ENCODE measurements at places on chromosomes 4 and X. TPM values are rescaled to one million over a fixed set of nuclear protein-coding genes. Genes with fewer than 3 reads are reported as not detected.

GRCh38 chr4:155025762-155026457, 182.5 kb upstream of the NPY2R start:
- DNase-seq: peak; percentile 63

NXF2B gene
- total RNA-seq: not detected

DNA sequence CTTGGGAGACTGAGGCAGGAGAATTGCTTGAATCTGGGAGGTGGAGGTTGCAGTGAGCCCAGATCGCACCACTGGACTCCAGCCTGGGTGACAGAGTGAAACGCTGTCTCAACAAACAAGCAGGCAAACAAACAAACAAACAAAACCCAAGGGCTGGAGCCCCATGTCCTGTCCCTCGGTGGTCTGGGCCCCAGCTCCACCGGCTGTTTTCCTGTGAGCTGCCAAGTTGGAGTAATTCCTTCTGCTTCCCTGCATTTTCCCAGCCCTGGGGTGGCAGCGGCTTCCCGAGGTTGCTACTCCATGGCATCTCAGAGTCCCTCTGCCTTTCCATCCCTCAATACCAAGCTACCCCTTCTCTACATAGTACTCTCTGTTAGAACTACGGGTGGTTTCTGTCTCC, 43.2 kb downstream of the RGS12 start:
- DNase-seq: no peak

ASB11 gene
- total RNA-seq: not detected

DNA sequence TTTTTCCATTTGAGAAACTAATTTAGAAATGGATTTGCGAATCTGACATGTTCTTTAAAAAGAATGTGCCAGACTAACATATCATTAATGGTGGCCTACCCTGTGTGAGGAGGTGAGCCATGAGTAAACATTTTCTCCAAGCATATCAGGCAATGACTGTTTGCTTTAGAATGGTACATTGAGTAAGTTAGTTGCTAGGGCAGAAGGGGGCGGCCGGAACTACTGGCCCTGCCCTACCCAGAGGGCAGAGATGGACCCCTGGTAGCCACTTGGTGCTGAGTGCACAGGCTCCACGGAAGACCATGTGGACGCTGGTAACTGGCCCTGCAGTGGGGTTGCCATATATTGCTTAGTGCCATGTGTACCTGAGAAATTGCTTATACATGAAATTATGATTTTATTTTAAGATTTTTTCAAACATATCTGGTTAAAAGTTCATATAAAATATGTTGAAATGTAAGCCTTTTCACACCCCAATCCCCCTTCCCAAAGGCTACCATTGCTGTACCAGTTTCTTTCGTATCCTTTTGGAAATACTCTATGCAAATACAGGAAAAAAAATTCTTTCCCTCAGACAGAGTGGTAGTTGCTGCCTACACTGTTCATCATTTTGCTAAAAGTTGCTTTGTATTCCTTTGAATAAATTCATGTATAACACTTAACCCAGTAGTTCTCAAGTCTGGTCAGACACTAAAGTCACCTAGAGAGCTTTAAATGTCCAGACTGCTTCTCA, 8.8 kb downstream of the FNIP2 start:
- no peak for DNase-seq

DNA sequence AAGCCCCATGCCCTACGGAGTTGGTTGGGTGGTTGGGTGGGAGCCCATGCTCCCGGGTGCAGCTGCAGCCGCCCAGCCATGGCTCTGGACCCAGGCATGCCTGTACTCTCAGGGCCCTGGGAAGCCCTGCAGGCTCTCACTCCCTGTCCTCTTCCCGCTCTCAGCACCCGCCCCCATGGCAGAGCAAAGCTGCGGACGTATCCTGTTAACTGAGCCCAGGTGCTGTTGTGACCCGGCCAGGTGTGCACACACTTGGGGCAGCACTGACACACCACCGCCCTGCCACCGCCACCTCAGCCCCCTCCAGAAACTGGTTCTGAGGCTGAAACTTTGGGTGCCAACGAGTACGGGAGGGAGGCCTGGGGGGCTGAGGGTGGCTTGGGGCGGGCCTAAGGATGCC, 40.3 kb downstream of the PPM1K start:
- no peak for DNase-seq

ABLIM2 gene
- total RNA-seq: not detected

GRCh38 chr4:25915353-25915705, 1.3 kb downstream of the SMIM20 start:
- peak; percentile 79 for DNase-seq

DNA sequence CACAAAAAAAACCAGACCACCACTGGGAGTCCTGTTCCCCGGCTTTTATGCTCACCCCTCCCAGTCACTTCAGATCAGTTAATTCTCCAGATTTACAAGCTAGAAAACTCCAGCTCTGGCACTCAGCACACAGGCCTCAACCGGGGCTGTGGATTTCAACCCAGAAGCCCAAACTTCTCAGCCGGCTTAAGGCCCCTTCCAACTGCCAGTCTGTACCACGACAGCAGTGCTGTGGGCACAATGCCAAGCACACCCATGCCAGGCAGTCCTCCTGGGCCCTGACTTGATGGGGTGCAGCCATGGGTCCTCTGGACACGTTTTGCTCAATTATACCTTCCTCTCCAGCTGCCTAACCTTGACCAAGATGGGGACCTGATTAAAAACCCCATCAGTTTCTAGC, 12.2 kb downstream of the SOD3 start:
- no peak for DNase-seq

- DNase-seq: no peak
Observed at GRCh38 chrX:1751781-1752180, 136.9 kb downstream of the ASMT start.

FRMD7 gene
- not detected for total RNA-seq

MSX1 gene
- 4.3 TPM for total RNA-seq

- DNase-seq: peak; percentile 65
Observed at GRCh38 chr4:113738251-113738650, 23.3 kb downstream of the CAMK2D start.

DNA sequence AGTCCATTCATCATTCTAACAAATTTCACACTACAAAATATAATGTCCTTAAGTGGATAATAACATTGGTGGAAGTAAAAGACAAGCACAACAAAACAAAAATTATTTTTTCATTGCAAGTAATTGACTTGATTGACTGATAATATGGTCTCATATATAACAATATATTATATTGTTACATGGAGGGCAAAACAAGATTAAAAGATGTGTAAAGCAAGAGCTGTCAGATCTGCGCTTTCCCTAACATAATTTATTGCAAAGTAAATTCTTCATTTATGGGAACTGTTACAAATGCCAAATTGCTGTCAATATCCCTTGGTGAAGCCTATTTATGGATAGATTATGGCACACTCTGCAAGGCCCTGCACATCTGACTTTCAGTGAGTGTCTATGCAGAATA, 233.6 kb downstream of the PCDH7 start:
- DNase-seq: no peak

GRCh38 chr4:21949073-21949457, 493 bp upstream of the KCNIP4 start:
- no peak for DNase-seq

DNA sequence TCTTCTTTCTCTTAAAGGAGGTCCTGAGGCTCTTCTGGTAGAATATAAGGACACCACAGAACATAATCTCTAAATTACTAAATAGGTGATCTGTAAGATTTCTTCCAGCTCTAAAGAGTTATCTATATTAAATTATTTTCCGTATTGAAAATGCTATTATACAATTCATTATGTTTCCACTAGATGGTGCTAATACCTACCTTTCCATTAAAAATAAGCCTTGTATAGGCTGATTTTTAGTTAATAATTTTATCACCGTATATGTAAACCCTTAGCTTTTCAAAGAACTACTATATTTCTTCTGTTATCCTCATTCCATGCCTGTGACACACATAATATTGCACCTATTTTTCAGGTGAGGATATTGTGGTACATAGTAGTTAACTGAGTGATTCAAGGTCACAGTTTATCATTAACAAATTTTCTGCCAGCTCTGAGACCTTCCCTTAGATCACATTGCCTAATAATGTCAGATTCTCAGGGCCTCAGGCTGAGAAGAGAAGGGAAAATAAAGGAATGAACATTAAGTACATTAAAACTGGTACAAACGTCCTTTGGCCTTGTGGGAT, 138.8 kb downstream of the TEX11 start:
- peak; percentile 30 for DNase-seq

GRCh38 chr4:37884855-37885487, 5.9 kb upstream of the TBC1D1 start:
- no peak for DNase-seq

DNA sequence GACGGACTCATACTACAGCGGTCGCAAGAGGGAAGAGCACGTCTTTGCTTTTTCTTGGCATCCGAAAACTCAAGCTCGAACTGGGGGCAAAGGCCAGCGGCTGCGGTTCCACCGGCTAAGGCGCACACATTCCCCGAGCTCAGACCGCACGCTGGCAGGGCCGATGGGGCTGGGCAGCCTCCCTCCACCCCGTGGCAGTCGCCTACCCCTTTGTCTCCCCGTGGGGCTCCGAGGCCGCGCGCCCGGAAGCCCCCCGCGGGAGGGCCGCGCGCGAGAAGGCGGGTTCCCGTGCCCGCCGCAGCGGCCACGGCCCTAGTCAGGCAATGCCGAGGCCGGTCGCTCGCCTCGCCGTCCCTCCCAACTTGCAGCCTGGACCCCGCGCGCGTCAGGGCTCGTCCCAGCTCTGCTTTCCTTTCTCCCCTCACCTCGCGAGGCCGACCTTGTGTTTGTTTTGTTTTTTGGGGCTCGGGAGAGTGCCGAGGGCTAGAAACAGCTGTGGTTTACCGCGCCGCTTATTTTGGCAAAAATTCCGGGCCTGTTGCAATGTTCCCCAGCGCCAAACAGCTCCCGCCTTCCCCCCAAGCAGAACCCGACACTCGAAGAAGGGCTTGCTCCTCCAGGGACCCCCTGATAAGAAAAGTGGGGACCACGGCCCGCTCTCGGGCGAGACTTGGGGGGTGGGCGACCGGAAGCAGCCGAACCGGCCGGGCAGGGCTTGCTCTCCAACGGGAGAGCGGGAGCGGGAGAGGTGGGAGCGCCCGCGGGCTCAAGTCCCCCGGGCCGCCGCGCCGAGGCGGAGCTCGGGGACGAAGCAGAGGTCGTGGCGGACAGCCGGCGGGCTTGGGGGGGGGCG, 561 bp upstream of the N4BP2 start:
- peak; percentile 84 for DNase-seq

DNA sequence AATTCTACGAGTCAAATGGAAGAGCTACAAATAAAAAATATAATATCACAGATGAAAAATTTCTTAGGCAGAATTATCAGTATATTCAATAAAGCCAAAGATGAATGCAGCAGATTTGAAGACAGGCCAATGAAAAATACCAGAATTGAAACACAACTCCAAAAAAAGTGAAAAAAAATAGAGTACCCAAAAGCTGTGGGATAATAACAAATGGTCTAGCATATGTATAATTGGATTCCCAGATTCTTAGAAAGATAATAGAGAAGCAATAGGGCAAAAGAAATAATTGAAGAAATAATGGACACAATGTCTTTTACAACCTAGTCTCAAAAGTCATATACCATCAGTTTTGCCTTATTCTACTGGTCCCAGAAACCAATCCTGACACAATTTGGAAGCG, 4.4 kb downstream of the ANAPC10 start:
- DNase-seq: no peak

PGM2 gene
- total RNA-seq: 19.9 TPM

DNA sequence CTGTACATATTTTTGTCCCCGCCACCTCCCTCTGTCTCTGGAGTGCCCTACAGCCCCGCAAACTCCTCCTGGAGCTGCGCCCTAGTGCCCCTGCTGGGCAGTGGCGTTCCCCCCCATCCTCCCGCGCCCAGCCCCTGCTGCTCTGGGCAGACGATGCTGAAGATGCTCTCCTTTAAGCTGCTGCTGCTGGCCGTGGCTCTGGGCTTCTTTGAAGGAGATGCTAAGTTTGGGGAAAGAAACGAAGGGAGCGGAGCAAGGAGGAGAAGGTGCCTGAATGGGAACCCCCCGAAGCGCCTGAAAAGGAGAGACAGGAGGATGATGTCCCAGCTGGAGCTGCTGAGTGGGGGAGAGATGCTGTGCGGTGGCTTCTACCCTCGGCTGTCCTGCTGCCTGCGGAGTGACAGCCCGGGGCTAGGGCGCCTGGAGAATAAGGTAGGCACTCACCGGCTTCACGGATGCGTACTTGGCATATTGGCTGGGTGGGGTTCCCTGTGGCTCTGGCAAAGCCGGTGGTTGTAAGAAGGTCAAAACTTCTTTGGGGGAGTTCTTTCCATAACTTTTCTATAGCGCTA, 653 bp downstream of the HHIP start:
- DNase-seq: peak; percentile 35

SASH3 gene
- not detected for total RNA-seq

CXCL10 gene
- total RNA-seq: not detected

STPG2 gene
- total RNA-seq: 0.18 TPM

DNA sequence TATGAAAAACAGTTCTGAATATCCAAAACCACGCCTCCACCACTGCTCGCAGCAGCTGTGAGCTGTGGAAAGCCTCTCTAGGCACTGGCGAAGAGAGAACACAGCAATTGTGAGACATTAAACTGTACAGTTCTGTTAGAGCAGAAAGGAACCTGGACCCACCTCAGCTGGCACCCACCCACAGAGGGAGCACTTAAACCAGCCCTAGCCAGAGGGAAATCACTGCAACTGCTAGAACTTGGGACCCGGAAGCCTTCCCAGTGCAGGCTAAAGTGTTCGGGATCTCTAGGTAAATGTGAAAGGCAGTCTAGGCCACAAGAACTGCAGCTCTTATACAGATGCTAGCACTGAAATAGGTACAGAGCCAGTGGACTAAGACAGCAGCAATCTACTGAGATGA, 308.8 kb downstream of the PRR32 start:
- no peak for DNase-seq

PCYT1B gene
- total RNA-seq: 0.74 TPM

GRCh38 chr4:26217961-26218676, 102.7 kb upstream of the RBPJ start:
- peak; percentile 43 for DNase-seq

DNA sequence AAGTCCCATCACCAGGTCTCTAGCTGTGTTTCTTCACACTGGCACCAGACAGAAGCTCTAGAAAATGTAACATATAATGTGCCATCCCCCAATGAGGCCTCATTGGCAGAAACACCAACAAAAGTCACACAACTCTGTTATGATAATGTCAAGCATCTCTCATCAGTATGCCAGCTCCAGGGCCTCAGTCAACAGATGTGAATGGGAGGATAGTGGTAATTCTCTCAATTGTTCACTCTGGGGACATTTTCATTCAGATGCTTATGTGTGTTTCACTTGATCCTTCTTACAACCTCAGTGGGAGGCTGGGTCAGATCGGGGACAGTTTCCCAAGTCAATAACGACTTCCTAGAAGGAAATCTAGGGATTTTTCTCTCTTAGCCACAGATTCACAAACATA, 57.5 kb upstream of the SCOC start:
- no peak for DNase-seq

GRCh38 chr4:176400816-176401461, 81.2 kb downstream of the SPCS3 start:
- peak; percentile 45 for DNase-seq

- no peak for DNase-seq
Observed at GRCh38 chrX:18436017-18436416, 10.6 kb downstream of the CDKL5 start.

C4orf36 gene
- 0.81 TPM for total RNA-seq

- DNase-seq: no peak
Observed at GRCh38 chr4:8199594-8200301, 658 bp downstream of the SH3TC1 start.
